ENCODE measurements at places on chromosomes 7 and 10. TPM values are rescaled to one million over a fixed set of nuclear protein-coding genes. Genes with fewer than 3 reads are reported as not detected.

- DNase-seq, result no peak
Observed at GRCh38 chr10:129929343-129930292, 34.5 kb downstream of the EBF3 start.

DNA sequence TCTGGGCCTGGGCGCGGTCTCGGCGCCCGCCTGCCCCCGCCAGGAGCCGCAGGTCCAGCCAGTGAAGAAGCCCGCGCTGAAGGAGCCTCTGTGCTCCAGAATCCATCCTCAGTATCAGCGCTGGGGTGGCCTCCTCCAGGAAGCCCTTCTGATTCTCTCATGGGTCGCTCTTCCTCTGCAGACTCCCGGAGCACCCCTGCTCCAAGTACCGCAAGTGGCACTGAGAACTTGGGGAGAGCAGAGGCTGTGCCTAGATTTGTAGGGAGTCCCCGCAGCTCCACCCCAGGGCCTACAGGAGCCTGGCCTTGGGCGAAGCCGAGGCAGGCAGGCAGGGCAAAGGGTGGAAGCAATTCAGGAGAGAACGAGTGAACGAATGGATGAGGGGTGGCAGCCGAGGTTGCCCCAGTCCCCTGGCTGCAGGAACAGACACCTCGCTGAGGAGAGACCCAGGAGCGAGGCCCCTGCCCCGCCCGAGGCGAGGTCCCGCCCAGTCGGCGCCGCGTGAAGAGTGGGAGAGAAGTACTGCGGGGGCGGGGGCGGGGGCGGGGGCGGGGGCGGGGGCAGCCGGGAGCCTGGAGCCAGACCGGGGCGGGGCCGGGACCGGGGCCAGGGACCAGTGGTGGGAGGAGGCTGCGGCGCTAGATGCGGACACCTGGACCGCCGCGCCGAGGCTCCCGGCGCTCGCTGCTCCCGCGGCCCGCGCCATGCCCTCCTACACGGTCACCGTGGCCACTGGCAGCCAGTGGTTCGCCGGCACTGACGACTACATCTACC, at the start of gene ALOX5:
ALOX5 (plus strand) TSS at position 641 of the 774 bp plus-strand sequence; CDS start at position 705, 64 bp downstream.
- DNase-seq, result no peak

- peak; percentile 87 for DNase-seq
Observed at GRCh38 chr7:29105752-29106668, 40.3 kb downstream of the CPVL start.

- no peak for DNase-seq
Observed at GRCh38 chr10:125232841-125233240, 72.5 kb upstream of the CTBP2 start.

GRCh38 chr7:130071701-130072622, 1.6 kb downstream of the KLHDC10 start:
- DNase-seq, result peak; percentile 87

DNA sequence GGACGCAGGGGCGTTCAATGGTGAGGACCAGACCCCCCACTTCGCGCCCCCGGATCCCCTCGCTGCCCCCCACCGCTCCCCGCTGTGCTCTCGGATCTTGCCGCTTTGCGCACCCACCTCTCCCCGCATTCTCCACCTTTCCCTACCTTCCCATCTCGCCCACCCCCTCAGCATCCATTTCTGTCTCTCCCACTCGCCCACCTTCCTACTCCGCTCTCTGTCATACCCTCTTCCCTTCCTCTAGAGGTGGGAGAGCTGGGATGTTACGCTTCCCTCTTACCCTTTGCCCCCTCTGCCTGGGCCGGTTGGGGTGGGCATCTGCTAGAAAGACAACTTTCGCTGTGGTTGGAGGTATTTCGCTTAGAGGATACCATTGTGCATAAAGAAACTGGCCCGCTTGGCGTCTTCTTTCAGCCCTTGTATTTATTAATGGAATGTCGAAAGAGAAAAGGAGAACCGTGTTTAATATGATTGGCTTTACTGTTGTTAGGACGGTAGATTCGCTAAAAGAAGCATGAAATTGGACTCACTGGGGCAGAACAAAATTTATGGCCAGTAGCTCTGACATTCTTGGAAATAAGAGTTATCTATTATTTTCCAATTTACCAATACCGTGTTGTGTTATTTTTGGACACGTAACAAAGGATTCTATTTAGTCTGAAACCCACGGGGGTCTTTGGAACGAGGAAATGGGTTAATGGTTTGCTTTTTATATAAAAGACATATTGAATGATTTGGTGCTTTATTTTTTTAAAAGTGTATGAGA, 873 bp downstream of the PRKAR2B start:
- no peak for DNase-seq

GRCh38 chr7:42380401-42380800, 143.4 kb upstream of the GLI3 start:
- no peak for DNase-seq

GRCh38 chr10:110612087-110612486, 32.0 kb upstream of the RBM20 start:
- DNase-seq, result no peak

DNA sequence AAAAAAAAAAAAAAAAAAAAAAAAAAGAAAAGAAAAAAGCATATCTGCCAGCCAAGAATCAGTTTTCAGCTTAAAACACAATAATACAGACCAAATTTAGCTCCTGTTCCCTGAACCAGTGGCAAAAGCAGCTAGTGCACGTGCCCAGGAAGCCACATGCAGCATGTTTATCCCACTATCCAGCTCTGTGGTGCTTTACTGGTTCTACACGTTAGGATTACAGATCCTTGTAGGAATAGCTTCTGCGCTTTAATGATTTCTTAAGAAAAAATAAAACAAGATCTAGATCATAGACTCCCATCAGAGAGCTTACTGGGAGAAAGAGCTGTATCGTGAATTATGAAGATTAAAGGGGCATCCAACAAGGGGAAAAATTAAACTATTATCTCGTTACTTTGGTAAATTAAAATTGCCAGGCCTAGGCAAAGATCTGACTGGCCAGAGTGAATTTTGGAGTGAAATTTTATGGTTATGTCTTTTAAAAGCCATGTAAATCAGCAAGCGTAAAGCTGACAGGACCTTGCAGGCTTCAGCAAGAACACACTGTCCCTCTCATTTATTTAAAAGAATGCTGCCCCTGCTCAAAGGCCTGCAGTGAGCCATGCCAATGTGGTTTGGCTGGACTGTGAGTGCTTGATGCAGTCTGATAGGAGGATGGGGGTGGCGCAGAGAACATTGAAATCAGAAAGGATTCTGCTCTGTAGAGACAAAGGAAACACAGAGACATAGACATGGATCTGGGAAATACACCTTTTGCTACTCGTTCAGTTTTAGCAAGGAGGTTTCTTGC, 177.3 kb upstream of the PHYHIPL start:
- DNase-seq, result no peak

DNA sequence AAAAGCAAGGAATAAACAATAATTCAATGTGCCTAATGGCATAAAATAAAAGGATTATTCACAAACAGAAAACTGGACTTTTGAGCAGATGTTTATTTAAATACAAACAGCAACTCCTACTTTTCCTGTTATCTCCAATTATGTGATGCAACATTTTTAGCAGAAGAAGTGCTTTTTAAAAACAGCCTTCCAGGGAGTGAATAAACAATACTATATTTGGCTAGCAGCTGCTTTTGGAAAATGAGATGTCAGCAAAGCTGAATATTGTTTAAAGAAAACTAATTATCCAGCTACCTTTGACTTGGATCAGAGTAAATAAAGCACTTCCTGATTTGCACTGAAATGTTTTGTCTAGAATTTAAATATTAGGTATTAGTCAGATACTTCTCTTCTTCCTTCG, 23.2 kb downstream of the CDK1 start:
- no peak for DNase-seq

- no peak for DNase-seq
Observed at GRCh38 chr10:29617880-29618340, 16.9 kb downstream of the SVIL start.

GRCh38 chr10:68153473-68154210, 44.4 kb downstream of the MYPN start:
- DNase-seq, result peak; percentile 99

DNA sequence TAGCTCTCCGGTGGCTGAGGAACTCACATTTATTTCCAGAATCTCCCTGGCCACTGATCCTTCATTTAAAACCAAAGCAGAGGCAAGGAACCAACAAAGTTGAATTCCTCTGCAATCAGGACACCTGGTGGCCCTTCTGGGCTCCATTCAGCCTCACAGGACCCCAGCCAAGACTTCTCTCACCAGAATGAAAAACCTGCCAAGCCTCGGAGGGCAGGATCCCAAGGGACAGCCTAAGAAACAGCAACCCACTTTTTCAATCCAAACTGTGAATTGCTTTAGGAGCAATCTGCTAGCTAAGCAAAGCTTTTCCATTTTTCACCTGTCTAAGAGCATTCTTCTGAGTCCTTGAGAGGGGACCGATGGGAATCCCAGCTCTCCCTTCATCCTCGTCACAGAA, 34.6 kb downstream of the OAT start:
- no peak for DNase-seq

DNA sequence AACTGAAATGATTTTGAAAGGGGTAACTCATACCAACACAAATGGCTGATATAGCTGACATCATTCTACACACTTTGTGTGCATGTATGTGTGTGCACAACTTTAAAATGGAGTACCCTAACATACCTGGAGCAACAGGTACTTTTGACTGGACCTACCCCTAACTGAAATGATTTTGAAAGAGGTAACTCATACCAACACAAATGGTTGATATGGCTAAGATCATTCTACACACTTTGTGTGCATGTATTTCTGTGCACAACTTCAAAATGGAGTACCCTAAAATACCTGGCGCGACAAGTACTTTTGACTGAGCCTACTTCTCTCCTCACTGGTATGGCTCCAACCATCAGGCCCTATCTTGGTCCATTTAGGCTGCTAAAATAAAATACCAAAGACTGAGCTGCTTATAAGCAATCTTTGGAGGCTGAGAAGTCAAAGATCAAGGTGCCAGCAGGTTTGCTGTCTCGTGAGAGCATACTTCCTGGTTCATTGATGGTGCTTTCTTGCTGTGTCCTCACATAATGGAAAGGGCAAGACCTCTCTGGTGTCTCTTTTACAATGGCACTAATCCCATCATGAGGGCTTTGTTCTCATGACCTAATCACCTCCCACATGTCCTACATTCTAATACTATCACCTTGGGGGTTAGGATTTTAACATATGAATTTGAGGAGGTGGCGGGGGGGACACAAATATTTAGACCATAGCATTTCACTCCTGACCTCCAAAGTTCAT, 173.3 kb downstream of the CFTR start:
- DNase-seq, result no peak

AOC1 gene
- not detected for total RNA-seq

TMEM236 gene
- total RNA-seq, result 0.17 TPM

BMPR1A gene
- 28.6 TPM for total RNA-seq

GBX1 gene
- total RNA-seq, result not detected

MYPN gene
- 5.4 TPM for total RNA-seq

NUP42 gene
- total RNA-seq, result 63.0 TPM

CARD11 gene
- total RNA-seq, result 0.05 TPM

NPY4R gene
- not detected for total RNA-seq
